Fibroblast of skin of left biceps (primary cell): ENCODE measurements at places on chromosomes 5 and 9.

DNA sequence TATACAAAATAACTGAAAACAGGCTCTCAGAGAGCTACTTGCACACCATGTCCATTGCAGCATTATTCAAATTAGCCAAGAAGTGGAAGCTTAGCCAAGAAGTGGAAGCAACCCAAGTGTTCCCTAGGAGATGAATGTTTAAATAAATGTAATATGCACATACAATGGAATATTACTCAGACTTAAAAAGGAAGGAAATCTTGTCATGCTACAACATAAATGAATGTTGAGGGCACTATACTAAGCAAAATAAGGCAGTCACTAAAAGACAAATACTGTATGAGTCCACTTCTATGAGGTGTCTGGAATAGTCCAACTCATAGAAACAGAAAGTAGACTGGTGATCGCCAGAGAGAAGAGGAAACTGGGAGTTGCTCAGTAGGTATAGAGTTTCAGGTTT, 438.1 kb downstream of the MAT2B start:
- DNase-seq: peak; percentile 35

- DNase-seq: no peak
Measured at GRCh38 chr9:95784318-95784717, 91.2 kb upstream of the ERCC6L2 start.

GRCh38 chr9:116124472-116125040, 29.0 kb upstream of the PAPPA start:
- DNase-seq: peak; percentile 72

- DNase-seq: no peak
Measured at GRCh38 chr5:24389968-24390367, 254.8 kb downstream of the CDH10 start.

- peak; percentile 8 for DNase-seq
Measured at GRCh38 chr5:152864447-152864846, 459.4 kb upstream of the NMUR2 start.

- DNase-seq: no peak
Measured at GRCh38 chr5:159511570-159511969, 181.3 kb upstream of the IL12B start.

DNA sequence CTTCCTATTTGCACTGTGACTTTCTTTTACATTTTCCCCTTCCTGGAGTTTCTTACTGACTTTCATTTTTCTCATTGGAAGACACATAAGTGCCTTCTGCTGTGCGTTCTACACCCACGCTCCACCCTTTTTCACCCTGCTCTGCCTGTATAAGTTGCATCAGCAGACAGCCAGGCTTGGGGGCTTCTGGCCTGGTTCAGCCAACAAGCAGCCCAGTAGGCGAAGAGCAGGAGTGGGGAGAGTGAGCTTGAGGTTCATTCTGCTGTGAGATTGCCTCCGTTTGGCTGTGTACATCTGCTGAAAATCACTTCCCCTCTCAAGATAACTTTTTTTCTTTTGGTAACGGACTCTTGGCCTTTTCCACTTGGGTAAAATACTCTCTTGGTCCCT, 38.4 kb downstream of the RASGRF2 start:
- no peak for DNase-seq

DNA sequence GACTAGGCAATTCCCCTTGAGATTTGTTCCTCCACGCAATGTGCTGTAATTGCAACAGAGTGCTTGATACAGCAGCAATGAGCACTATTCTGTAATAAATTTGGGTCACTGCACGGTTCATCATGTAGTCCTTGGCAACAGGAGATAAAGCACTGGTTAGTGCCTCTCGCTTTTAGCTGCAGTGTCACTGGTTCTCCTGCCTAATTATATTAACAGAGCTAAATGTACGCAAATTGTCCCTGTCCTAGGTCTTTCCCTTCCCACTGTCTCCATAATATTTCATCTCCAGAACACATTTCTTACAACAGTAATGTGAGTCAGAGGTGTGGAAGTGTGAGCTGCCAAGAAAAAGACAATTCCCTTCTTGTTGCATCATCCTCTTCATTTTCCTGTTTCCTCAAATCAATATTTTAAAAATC, 553.1 kb downstream of the ZNF608 start:
- peak; percentile 51 for DNase-seq

DNA sequence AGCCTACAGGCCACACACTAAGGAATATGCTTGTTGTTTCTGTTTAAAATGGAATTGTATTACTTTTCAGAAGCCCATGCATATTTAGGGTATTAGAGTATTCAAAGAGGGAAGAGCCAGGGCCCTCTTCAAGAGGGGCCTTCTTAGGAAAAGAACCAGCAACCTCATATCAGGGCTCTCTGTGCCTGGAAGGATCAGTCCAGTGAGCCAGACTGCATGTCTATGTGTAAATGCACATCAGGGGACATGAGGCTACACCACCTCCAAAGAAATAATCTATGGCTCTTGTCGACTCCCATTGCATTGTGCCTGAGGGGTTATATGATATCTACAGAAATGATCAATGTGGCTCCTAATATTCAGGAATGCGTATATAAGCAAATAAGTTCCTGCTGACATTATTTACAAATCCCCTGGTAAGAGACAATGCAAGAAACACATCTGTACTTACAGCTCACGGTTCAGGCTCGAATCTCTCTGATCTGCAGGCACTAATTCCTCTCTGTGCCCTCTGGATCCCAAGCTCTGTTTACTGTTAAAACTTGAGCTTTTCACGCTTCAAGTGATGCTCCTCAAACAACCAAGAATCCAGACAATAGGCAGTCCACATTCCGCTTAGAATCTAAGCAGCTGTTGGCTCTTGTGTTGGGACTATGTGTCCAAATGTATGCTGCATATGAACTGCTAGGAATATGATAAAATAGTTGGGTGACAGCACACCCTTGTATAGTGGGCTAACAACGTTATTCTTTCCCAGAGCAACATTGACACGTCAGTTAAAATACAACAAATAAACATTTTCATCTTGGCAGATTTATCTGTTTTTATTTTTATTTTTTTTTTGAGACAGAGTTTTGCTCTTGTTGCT, 150.2 kb upstream of the KLF9 start:
- DNase-seq: no peak

GRCh38 chr9:4555236-4555635, 65.0 kb downstream of the SLC1A1 start:
- no peak for DNase-seq

DNA sequence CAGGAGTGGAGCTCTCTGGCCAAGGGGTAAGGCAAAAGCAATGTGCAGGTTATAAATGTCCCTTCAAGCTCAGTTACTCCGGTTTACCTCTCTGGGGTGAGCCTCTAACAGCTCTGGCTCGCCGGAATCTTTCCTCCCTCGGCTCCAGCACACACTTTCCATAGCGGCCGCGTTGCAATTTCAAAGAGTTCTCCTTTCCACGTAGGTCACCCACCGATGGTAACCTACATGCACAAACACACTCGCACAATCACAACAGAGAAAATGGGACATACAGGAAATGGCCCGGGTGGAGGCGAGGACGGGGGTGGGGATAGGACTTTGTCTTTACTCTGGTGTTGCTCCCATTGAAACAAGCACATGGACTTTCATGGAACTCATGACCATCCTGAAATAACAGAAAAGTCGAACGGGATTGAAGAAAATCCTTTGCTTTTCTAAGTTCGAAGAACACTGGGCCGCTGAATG, 1.2 kb downstream of the LHFPL2 start:
- no peak for DNase-seq

DNA sequence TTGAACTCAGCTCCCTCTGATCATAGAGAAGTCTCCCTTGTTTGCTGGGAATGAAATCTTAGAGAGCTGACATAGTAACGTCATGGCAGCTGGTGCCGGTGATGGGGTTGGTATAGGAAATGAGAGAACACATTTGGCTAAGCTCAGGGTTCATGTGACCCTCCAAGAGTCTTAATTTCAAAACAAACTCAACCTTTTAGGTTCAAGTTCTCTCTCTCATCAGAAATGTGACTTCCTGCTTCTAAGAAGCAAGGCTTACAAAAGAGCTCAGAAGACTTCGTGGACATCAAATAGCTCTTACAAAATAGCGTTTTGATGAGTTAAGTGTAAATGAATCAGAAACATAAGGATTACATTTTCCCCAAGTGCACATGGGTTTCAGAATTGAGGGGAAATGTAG, 97.3 kb downstream of the PAPPA start:
- no peak for DNase-seq

- peak; percentile 75 for DNase-seq
Measured at GRCh38 chr5:9348401-9348996, 197.4 kb downstream of the SEMA5A start.

DNA sequence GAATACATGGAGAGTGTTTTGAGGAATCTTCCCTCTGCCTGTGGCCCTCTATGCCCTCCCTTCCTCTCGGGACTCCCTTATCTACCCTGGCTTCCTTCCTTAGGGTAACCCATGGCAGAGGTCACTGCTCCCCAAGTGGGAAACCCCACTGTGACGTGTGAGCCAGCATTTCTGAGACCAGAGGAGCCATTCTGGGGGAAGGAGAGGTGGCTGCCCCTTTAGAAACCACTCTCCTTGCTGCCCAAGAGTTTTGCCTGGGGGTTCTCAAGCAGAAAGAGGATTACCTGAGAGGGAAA, 23.1 kb downstream of the CCNJL start:
- no peak for DNase-seq

DNA sequence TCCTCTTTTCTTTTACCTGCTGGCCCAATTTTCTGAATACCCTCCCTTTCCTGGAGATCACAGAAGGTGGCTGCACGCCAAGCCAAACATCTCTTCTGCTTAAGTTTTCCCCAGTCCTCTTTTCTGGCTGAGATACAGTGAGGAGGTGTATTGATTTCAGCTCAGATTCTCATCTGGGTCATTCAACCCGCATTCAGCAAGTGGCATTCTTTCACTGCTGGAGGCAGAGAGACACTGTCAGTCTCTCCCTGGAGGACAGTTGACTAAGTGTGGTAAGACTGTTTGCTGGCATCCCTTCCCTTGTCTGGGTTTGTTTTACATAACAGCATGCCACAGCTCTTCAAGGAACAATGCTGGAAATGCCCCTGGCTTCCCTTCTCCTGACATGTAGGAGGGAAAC, 60.5 kb downstream of the GABRG2 start:
- no peak for DNase-seq

DNA sequence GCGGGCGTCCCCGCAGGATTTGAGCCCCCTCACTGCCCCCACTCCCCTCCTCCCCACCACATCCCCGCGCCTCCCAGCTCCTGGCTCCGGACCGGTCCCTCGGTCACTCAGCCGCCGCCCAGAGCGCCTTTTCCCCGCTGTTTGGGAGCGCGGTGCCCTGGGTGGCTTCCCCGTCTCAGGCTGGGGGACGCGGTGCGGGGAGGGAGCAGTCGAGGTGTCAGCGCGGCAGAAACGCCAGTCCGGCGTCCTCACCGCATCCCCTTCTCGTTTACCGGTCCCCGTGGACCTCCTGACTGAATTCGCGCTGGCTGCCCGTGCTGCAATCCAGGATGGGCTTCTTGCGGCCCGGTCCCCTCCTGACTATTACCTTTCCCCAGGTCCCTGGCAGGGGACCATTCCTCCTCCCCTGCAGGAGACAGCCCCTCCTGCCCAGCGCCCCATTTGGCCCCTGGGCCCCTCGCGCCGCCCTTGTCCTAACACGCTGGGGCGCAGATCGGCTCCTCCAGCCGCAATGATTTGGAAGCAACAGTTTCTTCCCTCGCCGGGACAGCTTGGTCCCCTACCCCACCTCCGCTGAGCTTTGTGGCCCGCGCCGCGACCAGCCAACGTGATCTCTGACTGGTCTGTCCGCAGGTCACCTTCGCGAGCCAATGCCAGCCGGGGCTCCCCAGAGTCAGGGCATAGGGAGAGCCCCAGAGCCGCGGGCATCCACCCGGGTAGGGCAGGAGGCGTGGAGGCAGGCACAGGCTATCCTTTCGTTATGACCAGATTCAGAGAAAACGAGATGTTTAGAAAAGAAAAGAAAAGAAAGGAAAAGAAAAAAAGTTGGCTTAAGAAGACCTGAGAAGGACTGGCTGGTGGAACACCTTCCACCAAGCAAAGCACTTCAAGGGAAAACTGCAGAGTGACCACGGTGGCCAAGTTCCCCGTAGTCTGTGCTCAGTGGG, 1.2 kb downstream of the ANKRD33B start:
- DNase-seq: no peak

DNA sequence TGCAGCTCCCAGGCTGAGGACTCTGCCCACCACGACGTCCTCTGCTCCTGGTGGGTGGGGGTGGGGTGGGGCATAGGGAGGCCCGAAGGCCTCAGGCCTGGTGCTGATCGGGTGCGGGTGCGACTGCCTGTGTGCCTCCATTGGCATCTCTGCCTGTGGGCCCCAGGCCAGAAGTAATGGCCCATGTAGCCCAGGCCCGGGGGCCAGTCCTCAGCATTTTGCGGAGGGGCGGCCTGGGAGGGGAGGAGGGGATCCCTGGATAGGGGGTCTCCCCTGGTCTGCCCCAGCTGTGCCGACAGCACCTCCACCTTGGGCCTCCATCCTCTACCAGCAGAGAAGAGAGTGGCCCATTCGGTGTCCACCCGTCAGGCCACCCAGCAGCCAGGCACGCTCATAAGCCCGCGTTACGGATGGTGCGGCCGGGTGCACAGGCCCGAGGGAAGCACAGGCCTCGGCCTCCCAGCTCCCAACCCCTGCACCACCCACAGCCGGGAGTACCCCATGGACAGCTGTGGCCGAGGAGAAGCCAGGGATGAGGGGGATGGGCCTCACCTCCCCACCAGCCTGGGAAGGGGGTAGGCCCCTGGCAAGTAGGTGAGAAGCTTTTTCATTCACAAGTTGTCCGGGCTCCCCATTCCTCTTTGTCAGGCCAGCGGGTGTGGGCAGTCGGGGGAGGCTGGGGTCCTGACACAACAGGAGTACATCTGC, 1.8 kb upstream of the NOTCH1 start:
- no peak for DNase-seq

DNA sequence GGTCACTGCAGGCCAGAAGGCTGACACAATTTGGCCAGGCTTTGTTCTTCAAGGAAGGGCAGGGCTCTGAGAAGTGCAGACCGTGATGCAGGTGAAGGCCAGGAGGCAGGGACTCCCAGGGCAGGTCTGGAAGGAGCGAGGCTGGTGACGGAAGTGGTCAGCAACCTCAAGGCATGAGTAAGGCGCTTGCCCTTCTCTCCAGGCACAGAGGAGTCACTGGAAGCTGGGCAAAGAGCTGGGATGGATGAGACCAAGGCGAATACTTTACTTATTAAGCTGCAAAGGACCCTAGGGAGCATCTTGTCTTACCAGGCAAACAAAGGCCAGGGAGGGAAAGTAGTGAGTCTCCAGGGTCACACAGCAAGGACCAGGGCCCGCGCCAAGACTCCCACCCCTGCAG, 18.6 kb downstream of the IRF1 start:
- no peak for DNase-seq

- DNase-seq: no peak
Measured at GRCh38 chr9:133484671-133485437, 6.0 kb upstream of the SLC2A6 start.

GRCh38 chr5:136114414-136115125, 18.1 kb upstream of the SMAD5 start:
- DNase-seq: no peak

GRCh38 chr5:5629607-5629978, 207.1 kb downstream of the ICE1 start:
- DNase-seq: no peak

- DNase-seq: no peak
Measured at GRCh38 chr5:61941637-61942036, 364.4 kb upstream of the KIF2A start.
